Fibroblast of villous mesenchyme (primary cell): ENCODE measurements at places on chromosomes 12 and 14.

GRCh38 chr12:102429211-102430154 is 50.9 kb downstream of the IGF1 start:
- no peak for DNase-seq

GRCh38 chr12:6354495-6355393 is 12.9 kb upstream of the TNFRSF1A start:
- DNase-seq, result no peak

GRCh38 chr12:55847603-55848291 is 5.0 kb upstream of the MMP19 start:
- DNase-seq, result peak; percentile 100

DNA sequence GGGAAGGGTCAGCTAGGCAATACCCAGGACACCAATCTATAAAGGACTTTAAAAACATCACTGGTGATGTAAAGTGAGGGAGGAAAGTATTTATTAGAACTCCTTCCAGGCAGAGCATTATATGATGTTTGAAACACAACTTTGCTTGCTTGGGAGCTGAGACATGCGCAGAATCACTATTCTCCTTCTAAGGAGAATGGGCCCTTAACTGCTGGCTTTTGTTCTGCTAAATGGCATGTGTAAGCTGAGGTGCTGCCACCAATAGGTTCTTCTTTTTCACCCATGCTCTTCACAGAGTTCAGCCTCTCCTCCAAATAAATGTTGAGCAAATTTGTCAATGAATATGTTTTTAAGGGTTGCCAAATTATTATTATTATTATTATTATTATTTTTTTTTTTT is 3.9 kb downstream of the STAC3 start:
- no peak for DNase-seq

DNA sequence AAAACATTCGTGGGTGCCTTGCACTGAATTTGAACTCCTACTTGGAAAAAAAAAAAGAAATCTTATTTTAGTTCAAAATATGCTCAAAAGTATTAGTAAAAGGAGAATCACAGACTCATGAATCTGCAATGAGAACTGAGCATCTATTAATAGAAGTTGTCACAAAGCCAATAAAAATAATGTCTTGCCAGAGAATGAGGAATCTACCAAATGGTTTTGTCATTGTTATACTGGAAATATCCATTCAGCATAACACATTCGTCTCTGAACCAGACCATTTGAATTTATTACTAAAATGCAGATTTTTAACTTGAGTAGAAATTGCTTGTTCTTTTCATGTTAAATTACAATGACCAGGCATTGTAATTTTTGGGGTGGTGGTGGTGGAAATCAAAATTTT is 11.6 kb upstream of the PTPRB start:
- peak; percentile 14 for DNase-seq

- DNase-seq, result no peak
These were observed 203.2 kb upstream of the SSTR1 start for GRCh38 chr14:38004610-38004879.

DNA sequence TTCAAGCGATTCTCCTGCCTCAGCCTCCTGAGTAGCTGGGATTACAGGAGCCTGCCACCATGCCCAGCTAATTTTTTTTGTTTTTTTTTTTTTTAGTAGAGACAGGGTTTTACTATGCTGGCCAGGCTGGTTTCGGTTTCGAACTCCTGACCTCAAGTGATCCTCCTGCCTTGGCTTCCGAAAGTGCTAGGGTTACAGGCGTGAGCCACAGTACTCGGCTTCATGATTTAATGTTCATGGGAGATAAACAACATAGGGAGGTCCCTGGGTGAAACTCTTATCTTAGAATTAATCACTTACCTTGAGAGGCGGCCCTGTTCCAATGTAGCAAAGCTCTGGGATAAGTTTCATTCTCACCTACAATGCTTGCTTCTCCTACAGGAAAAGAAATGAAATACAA is 48.3 kb downstream of the SEL1L start:
- DNase-seq, result no peak

- DNase-seq, result peak; percentile 33
These were observed 15.1 kb downstream of the PPM1H start for GRCh38 chr12:62919838-62920237.
